Right atrium auricular region (tissue), 2 donors: ENCODE measurements at places on chromosomes 5 and 9. TPM values are rescaled to one million over a fixed set of nuclear protein-coding genes. Genes with fewer than 3 reads are reported as not detected.

Gene ATP10B
- total RNA-seq: not detected

- H3K4me3 ChIP-seq: no peak overlapping the region
- H3K27ac ChIP-seq: no peak overlapping the region
- H3K4me1 ChIP-seq: no peaks in the 10 kb centered on the region
- no peak for DNase-seq
- H3K27me3 ChIP-seq: no peaks in the 10 kb centered on the region
- H3K36me3 ChIP-seq: no peaks in the 10 kb centered on the region
Measured at GRCh38 chr5:171010086-171010485, 148.3 kb downstream of the RANBP17 start.

GRCh38 chr9:385818-386398 lies 171.2 kb downstream of the DOCK8 start:
- no peak overlapping the region for H3K27ac ChIP-seq
- no peaks in the 10 kb centered on the region for H3K27me3 ChIP-seq
- H3K4me1 ChIP-seq: no peaks in the 10 kb centered on the region
- no peak overlapping the region for H3K4me3 ChIP-seq
- no peaks in the 10 kb centered on the region for H3K36me3 ChIP-seq
- peak; percentile 70 for DNase-seq

GRCh38 chr5:170554521-170555267 lies 50.9 kb downstream of the KCNIP1 start:
- no peaks in the 10 kb centered on the region for H3K4me1 ChIP-seq
- no peaks in the 10 kb centered on the region for H3K36me3 ChIP-seq
- no peak for DNase-seq
- no peaks in the 10 kb centered on the region for H3K27me3 ChIP-seq

GRCh38 chr9:98742325-98743280 lies 33.9 kb upstream of the GABBR2 start:
- no peak for DNase-seq
- H3K27me3 ChIP-seq: no peaks in the 10 kb centered on the region
- H3K27ac ChIP-seq: no peak overlapping the region
- no peaks in the 10 kb centered on the region for H3K36me3 ChIP-seq
- no peak overlapping the region for H3K4me3 ChIP-seq
- no peaks in the 10 kb centered on the region for H3K4me1 ChIP-seq
